D721Med (cell line): ENCODE measurements at places on chromosomes 12 and 14.

DNA sequence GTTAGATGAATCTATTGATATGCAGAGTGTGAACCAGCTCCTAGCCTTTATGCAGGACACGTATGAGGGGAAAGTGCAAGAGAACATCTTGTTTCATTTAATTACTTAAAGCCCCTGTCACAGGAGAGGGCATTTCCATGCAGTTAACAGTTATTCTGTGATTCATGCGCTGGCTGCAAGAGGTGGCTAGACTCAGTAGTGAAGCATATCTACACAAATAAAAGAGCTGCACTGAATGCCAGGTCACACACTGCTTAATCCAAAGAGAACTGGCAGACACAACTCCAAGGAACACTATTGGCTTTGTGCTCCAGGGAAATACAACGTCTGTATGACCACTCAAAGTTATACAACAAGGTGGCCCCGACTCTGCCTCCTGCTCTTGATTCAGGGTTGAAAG, 394.1 kb downstream of the C12orf75 start:
- DNase-seq, result no peak

DNA sequence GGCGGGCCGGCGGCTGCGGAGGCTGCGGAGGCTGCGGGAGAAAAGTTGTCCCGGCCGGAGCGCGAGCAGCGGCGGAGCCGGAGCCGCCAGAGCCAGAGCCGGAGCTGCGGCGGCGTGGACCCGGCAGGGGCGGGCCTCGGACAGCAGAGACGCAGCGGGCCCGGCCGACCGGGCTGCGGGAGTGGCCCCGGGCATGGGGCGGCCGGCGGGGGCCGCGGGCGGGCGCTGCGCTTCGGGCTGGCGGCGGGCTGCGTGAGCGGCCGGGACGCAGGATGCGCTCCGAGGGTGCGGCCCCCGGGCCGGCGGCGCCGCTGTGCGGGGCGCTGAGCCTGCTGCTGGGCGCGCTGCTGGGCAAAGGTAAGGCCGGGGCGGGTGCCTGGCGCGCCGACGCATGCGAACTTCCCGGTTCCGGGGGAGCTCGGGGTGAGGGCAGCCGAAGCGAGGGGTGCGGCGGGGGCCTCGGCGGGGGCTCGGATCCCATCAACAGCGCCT, at the start of gene TMEM132C:
Gene TMEM132C (plus strand): TSS at position 40 of the 492 bp plus-strand sequence. CDS start 233 bp downstream, at position 273.
- DNase-seq, result no peak

- no peak for DNase-seq
Observed at GRCh38 chr14:69789118-69789640, 7.9 kb downstream of the SLC10A1 start.

DNA sequence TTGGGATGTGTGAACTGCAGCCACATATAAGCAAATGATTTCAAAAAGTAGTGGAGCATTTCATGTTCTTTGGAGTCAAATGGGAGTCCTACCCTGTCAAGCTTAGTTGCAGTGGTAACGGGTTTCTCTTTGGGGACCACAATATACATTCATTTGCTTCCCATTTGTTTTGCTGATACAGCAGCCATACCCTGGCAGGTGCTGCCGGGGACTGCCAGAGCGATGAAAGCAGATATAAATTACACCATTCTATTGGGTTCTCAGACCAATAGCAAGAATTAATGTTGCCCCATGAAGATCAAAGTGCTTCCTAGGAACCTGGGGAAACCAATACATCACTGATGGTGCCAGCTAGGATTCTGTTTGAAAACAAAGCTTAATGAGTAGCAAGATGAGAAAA, 1621.5 kb upstream of the FLRT2 start:
- DNase-seq, result no peak

DNA sequence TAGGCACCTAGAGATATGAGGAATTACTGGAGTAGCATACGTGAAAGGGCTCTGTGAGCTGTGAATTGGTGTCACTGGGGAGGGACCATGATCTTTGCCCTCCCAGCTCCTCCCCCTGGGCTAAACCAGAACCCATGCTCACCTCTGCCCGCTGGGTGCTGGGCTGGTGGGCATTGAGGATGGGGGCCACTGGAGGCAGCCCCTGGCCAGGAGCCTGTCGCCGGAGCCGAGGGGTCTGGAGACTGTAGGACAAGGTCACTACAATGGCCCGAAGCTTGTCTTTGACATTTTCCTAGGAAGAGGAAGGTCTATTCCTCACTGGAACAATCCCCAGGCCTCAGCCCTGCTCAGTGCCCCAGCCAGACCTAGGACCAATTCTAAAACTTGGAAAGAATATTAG, 11.6 kb downstream of the ITGA7 start:
- DNase-seq, result no peak

DNA sequence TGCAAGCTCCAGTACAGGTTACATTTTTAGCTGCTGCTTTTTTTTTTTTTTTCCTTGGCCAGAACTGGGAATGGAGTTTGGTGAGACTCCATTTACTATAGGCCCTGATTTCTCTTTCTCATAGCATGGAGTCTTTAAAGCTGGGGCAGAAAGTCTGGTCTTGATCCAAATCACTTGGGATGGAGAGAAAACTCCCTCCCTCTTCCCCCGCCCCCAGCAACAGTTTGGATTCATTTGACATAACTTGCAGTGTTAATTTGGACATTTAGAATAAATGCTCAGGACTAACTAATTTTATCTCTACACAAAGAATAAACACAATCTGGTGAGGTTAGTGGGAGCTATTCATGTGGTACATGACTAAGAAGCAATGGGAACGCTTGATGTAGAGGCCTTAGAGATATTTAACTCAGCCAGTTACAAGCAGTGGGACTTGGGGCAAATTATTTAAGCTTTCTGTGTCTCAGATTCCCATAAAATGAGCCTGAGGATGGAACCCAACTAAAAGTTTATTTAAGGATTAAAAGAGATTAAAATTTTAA, 107.3 kb upstream of the ARHGAP5 start:
- no peak for DNase-seq

- DNase-seq, result no peak
Observed at GRCh38 chr14:33768458-33768830, 182.4 kb downstream of the EGLN3 start.

DNA sequence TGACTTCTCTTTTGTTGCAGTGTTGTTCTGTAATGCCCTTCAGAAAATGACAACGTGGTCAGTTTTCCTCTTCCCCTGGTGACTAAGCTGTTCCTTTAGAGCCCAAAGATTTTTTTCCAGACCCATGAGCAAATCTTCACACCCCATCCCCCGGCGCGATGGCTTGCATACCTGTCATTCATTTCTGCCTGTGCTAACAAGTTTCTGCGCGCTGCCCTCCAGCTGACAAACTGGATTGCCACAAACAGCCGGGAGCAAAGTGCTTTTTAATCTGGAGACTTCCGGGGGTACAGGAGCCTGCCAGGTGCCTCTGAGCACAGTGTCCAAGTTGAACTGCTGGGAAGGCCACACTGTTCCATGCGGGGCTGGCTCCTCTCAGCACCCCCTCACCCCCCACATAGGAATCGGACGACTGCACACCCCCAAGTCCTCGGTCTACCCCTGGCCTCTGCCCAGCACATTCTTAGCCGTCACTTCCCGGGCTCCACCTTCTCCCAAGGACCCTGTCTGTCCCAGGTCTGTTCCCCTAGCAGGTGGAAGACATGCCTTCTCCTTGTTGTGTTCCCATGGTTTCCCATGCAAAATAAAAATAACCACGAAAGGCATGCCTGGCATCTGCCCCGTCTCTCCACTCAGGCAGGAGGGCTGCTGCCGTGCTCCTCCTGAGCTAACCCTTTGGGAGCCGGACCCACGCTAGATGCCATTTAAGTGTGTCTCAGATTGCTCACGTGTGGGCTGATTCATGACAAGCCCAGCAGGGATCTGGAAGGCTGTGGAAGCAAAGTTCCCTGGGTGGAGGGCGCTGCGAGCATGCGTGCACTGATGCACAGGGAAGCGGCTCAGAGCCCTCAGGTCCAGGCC, 14.1 kb downstream of the RILPL1 start:
- DNase-seq, result no peak

DNA sequence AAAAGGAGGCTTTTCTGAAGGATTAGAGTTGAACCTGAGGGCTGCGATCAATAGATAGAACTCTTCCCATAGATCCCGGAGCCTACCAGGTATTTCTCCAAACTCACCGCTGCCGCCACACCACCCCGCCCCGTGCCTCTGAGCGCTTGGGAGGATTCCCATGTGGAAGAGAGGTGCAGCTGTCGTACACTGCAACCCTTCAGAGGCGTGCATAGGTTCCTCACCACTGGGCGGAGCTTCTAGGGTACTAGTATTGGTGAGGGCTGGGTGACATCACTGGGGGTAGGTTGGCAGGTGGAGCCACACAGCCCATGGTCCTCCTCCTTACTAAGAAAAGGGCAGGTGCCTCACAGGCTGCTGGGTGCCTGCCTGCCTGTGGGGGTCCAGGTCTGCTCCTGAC, 127.0 kb downstream of the TSPAN9 start:
- no peak for DNase-seq

DNA sequence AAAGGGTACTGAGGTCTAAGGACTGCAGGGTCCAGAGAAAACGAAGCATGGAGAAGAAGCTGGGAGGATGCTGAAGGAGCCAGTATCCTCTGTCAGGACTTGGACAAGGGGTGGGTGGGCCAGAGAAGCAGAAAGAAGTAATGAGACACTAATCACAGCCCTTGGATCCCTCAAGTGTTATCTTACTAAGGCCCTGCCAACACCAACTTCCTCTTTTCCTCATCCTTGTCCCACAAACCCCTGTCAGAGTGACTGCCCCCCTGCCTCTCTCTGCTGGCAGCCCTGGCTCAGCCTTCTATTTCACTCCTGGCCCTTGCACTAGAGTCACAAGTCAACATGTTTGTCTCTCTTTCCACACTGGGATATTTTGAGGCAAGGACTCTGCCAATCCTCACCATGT, 3.8 kb upstream of the ASIC1 start:
- DNase-seq, result no peak

GRCh38 chr12:124389138-124389724, 94.3 kb downstream of the RFLNA start:
- DNase-seq, result no peak

DNA sequence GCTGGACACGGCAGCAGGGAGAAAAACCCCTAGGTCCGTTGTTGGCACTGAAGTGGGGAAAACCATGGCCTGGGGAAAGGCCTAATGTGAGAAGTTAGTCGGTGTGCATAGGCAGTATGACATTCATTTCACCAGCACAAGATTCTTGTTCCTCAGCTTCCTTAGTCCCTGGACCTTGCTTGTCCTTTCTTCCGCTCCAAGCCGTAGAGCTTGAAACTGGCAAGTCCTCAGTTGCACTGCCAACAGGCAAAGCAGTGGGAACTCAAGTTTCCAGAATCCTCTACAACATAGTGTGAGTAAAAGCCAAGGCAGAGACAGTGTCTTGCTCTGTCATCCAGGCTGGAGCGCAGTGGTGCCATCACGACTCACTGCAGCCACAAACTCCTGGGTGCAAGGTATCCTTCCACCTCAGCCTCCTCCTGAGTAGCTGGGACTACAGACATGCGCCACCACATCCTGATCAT, 138.5 kb upstream of the AMIGO2 start:
- no peak for DNase-seq

GRCh38 chr12:45408729-45409114, 192.8 kb downstream of the ANO6 start:
- no peak for DNase-seq

- no peak for DNase-seq
Observed at GRCh38 chr12:20289520-20289919, 78.8 kb upstream of the PDE3A start.

DNA sequence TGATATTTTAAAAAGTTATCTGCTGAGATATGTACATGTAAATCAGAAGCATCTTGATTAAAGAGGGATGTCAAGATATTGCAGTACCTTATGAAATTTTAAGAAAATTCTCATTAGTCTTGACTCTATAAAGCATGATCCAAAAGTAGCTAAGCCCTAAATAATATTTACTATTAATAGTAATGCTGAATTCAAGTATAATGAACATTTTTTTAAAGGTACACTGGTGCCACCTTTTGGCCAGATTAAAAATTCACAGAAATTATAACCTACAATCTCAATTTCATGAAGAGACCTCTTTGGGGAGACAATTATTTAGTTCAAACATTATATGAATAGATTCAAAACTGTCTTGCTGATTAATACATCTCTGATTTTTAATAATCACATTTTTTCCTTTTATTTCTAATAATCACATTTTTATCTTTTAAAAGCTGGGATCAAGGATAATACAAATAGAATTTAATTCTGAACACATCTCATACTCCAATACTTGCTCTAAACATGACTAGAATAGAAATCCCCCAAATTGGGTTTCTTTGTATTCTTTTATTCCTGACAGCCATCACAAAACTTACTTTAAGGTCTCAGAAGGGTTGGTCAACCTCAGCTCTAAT, 13.4 kb downstream of the AKAP5 start:
- no peak for DNase-seq

DNA sequence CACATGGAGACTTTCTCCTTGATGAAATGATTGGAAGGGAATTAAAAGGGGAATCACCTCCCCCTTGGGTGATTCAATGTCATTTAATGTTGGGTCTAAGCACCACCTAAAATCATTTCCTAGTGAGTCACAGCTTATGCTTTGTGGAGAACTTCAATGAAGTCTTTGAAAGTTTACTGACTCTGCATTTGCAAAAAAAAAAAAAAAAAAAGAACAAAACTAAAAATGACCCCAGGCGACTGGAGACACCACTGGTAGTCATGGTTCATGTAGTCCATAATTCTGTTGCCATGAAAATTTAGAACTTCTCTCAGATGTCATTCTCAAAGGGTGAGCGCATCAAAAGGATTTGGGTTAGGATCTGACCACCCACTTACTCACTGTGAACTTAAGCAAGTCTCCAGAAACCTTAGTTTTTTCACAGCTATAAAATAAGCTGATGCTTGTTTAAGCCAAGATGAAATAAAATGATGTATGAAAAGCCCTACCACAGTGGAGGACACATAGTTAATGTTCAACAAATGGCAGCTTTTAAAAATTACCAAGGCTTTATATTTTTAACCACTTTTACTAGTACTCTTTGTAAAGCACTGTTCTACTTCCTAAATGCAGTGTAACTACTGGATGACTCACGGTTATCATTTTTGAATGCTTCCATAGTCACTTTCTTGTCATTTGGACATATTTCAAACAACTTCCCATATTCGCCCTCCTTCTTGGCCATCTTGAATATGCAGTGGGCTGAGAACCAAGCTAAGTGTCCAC, 18.1 kb upstream of the KSR2 start:
- DNase-seq, result no peak

DNA sequence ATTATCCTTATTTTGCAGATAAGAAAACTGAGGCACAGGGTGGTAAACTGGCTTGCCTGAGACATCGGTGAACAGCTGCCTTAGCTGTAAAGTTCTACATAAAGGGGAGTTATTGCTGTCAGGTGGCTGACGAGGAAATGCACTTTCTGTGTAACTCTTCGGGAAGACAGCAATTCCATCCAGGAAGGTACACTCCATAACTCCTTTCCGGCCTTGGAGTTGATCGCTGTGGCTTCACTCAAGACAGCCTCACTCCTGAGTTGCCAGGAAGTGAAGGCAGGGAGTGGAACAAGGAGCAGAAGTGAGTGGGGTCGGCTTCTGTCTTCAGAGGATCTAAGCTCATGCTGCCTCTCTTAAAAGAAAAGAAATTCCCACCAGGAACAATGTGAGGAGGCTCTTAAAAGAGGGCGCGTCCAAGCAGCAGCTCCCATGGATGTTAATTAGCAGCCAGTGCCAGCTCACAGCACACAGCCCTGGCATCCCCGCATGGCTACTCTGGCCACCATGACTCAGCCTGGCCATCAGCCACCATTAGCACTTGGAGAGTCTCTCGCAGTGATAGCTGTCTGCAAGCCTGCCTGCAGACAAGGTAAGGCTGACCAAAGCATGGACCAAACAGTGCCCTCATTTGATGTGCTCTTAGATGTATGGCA, 60.3 kb downstream of the NUAK1 start:
- no peak for DNase-seq

- no peak for DNase-seq
Observed at GRCh38 chr12:93632383-93632782, 44.8 kb upstream of the CRADD start.
